ENCODE measurements at places on chromosomes 11 and 22.

- DNase-seq, result peak; percentile 70
Measured at GRCh38 chr11:65766535-65766934, 14.2 kb downstream of the AP5B1 start.

DNA sequence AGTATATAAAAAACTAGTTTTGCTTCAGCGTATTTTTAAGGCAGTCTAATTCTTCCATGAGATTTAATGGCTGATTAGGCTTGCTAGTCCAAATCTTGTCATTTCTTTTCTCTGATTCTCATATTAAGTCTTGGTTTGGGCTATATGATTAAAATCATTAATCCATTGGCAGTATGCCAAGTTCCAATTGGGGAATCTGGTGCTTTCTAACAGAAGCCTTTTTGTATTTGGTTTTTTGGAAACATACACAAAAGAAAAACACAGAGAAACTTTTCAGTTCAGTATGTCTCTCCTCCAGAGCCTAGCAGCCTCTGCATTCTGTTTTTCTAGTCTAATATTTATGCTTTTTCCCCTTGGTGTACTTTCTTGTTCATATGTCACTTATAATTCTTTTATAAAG is 37.9 kb downstream of the SWAP70 start:
- no peak for DNase-seq

DNA sequence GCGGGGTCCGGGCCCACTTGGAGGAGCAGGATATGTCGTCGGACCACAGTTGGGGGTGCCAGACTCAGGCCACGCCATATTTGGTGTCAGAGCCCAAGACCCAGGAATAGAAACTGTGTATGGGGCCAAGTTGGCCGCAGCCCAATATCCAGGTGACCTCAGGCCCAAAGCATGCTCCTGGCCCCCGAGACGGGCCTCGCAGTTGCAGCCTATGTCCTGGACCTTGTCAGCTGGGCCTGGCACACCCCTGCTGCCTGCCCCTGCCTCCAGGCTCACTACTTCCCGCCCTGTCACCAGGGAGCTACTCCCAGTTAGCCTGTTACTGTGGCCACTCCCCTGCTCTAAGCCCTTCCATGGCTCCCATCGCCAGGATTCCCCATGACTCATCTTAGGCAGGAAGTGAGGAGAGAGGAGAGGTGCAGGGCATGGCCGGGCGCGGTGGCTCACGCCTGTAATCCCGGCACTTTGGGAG is 23.1 kb downstream of the A4GALT start:
- DNase-seq, result peak; percentile 38

DNA sequence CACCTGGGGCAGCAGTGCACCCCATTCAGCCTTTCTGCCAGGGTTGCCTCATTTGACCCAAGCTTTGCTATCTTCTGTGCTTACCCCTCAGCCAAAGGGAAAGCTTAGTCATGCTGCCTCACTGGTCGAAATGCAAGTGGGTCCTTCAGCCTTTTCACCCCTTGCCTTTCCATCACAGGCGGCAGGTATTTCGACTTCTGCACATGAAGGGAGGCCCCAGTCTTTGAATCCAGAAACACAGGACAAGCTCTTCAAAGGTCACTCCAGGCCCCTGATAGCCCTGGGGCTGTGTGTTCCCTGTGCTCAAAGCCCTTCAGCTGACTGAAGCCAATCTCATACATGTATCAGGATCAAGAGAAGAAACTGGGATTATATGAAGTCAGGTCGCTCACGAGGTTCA is 129.7 kb downstream of the SNX19 start:
- no peak for DNase-seq

- DNase-seq, result no peak
Measured at GRCh38 chr11:47905358-47906059, 57.4 kb upstream of the NUP160 start.

- DNase-seq, result no peak
Measured at GRCh38 chr11:86991341-86991740, 36.1 kb upstream of the FZD4 start.

DNA sequence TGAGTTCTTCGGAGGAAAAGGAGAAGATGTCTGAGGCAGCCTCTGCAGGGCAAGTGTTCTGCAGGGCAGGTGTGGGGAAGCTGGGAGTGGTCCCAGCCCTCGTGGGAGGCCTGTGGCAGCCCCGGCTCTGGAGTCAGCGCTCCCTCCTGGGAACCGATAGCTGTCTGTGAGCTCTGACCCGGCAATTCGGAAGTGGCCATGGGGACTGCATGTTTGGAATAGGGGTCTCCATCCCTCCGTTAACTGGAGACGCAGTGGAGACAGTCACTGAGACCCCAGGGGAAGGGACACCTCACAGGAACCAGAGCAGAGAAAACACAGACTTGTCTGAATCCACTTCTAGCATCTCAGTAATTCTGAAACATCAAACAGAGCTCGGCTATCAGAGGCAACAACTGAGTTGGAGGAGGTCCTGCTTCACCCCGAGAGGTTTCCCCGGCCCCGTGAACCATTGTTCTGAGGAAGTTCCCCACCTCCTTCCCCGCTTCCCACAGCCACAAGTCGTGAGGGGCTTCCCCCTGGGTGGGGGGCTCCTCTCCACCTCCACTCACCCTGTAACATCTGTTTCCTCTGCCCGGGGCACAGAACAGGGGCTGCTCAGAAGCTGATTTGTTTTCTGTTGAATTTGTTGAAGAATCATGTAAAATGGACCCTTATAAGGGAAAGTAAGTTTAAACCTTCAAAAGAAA is 99.6 kb downstream of the BRD1 start:
- DNase-seq, result no peak

GRCh38 chr11:73325036-73325981 is 17.2 kb downstream of the ARHGEF17 start:
- no peak for DNase-seq

- no peak for DNase-seq
Measured at GRCh38 chr11:111350811-111351210, 28.3 kb downstream of the POU2AF1 start.

DNA sequence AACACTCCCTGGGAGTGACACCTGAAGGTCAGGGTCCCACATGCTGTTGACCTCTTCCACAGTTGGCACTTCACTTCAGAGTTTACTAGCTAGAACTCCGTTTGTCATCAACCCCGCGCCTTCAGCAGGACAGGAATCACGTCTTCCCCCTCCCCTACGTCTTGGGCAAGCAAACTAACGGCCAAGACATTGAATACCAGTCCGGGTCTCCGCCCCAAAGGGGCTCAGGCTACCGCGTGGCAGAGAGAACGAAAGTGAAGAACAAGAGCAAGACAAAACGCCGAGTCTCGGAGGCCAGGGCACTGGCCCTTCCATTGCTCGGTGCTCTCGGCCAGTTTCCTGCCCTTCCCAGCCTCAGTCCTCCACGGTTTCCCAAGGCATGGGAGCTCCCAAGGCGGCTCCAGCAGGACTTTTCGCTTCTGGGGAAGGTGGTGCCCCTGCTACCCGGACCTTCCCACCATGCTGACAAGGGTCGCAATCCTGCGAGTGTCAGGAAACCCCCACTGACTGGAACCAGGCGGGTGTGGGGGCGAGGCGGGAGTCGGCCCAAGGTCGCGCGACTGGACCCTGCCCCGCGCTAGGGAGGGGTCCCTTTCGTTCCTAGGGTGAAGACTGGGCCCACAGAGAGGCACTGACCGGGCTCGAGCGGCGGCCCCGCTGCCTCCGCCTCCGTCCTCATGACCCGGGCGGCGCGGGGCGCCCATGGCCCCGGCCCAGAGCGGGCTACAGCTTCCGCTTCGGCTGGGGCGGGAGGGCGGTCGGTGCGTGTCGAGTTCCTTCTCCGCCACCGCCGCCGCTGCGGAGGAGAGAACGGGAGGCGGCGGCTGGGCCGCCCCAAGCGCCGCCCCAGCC is at the start of gene GUCD1:
TSS of gene GUCD1 (minus strand) at position 826 of the 852 bp plus-strand sequence. CDS start at position 679, 147 bp downstream.
- no peak for DNase-seq

GRCh38 chr11:46615756-46616155 is 1.3 kb downstream of the HARBI1 start:
- no peak for DNase-seq

DNA sequence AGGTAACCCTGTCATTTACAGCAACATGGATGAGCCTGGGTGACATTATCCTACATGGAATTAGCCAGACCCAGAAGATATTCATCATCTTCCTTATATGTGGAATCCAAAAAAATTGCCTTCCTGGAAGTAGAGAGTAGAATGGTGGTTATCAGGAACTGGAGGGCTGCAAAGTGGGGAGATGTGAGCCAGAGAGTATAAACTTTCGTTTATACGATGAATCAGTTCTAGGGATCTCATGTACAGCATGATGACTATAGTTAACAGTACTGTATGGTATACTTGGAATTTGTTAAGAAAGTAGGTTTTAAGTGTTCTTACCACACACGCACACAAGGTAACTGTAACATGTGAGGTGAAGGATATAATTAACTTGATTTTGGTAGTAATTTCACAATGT is 79.1 kb downstream of the TBC1D22A start:
- no peak for DNase-seq

DNA sequence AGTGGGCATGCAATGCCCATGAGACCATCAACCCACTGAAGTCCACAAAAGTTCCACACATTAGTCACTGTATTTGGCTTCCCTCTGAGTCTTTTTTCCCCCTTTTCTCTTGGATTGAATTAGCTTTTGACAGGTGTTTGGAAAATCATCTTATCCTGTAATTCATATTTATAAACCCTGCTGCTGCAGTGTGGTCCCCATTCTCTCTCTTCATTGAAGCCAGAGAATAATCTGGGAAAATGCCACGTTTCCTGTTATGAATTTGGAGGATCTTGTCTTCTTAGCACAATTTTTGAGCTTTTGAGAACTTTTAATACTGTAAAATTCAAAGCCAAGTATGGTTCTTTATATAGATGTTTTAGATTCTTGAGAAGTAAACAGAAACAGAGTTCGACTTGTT is 84.8 kb downstream of the UVRAG start:
- DNase-seq, result no peak
